Cerebellum (tissue), 4 donors: ENCODE measurements at places on chromosomes 3 and 15.

DNA sequence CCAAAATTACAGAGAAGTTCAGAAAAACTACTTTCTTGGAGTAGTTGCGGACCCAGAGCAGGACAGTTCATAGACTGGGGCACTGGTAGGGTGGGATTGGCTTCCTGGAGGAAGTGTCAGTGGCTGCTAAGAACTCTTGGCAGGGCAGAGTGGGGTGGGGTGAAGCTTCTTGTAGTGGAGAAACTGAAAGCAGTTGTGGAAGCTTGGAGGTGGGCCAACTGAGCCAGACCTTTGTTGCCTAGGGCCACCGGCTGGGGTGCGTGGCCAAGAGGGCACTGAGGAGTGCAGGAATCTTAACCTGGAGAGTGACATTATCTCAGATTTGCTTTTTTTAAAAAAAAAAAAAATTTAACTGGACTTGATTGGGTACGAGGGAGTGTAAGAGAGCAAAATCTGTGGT is 3.1 kb downstream of the KAT2B start:
- DNase-seq: no peak

GRCh38 chr3:127449486-127450212 is 140.9 kb downstream of the TPRA1 start:
- DNase-seq: no peak

- DNase-seq: no peak
Observed at GRCh38 chr3:197734667-197735318, 1.9 kb downstream of the RUBCN start.

- no peak for DNase-seq
Observed at GRCh38 chr3:15492847-15493360, 28.6 kb downstream of the COLQ start.
